ENCODE measurements at places on chromosomes 6 and 20.

DNA sequence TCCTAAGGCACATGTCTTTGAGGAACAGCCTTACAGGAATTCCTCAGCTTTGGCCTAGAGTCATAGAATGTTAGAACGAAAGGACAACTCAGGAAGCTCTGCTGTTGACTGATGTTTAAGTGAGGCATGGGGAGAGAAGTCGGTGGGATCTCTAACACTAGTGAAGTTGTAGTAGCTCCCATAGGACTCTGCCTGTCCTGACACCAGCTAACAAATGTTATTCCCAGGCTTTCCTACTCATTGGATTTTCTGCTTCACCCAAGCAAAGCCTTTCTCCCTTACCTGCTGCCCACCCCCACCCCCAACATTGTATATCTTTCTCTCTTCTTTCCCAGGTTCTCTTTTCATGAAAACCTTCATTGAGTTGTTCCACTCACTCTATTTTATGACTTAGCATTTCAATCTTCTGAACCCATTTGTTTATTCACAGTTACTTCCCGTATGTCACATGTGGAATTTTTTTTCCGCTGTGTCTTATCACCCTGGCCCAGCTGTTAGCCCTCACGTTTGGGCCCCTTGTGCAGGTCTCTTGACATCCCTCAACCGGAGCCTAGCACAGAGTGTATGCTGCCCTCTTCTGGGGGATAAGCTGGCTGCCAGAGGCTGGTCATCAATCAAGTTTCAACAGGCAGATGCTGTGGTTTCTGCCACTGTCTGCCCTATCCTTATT is 39.2 kb upstream of the RNF8 start:
- no peak for DNase-seq

DNA sequence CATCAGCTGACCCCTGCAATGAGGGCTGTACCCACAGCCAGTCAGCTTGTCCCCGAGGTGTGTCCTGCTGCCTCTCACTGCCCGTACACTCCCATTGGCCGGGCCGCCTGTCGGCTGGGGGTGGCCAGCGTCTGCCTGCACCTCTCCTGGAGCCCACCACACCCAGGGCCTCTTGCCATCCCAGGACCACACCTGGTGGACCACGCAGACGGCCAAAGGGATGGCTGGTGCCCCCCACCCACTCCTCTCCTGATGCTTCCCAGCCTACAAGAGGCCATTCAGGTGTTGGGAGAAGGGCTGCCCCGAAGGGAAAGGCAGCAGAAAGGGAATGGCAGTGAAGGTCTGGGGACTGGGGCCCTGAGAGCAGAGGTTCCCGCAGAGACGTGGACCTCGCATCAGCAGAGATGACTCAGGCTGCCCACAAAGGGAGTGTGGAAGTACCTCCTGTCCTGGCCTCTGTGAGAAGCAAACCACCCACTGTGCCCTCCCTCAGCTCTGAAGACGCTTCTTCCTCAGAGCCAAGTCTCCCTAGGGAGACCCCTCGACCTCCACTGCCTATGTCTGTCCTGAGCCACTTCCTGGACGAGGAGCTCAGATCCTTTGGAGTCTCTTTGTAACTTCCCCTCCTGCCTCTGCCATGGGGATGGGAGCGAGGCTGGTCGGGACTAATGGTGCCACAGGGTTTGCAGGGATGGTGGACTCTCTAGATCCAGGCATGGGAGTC is 60.9 kb downstream of the PYGB start:
- peak; percentile 79 for DNase-seq

DNA sequence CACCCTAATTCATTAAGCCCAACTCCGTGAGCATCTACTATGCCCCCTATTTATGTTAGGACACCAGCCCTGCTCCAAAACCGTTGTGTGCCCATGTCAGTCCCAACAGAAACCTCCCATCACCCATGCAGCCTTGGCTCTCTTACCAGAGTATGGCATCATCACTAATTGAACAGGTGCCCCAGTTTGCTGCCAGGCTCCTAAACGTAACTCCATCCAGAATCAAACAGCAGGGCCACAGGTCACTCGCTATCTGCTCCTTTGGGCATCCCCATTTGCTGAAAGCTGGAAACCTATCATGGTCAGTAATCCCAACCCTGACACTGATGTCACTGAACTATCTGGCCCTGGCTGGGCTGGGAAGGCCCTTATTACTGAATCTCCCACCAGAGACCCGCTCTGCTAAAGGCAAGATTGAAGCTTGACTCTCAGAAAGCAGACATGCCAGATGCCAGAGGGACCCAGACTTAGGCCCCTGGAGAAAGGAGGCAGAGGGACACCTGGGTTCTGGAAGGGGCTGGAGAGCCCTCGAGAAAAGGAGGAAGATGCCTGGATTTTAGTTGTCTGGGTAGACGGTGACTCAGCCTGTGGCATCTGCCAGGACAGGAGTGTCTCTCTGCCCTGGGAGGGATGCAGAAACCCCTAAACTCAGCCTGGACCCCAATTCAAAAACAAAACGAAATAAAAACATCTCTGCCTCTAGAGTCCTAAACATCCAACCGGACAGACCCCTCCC is 14.0 kb downstream of the MUCL3 start:
- DNase-seq: no peak

DNA sequence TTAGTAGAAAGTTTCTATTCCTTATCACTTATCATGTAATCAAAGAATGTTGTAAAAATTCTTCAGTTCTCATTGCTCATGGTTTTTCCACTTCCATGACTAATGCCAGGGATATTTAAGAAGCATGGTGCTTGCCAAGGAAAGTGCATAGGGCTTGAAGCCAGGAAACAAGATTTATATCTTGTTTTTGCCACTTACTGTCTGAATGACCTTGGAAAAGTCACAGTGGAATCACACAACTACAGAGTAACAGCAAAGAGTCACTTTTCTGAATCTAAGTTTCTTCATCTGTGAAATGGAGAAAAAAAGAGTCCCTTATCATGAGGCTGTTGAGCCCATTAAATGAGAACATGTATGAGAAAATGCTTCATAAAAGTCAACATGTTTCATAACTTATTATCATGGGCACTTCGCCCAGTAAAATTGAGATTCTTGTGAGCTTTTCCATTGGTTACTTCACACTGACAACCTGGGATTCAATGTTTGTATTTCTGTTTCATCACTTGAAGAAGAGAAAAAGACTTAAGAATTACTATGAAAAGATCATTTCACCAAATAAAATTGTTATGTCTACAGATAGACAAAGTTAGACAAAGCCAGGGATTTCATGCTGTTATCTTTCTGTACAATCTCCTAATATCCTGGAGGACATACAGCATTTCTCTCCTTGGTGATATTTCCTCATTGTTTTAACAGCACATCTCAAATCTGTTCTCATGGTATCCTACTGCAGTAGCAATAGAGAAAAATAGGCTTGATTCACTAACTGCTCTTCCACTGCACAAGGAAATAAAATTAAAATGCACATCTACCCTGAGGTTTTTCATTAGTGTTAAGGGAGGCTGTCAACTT is 7.6 kb upstream of the BMP5 start:
- DNase-seq: peak; percentile 68

- DNase-seq: peak; percentile 41
These were observed 30.8 kb upstream of the FKBP1A start for GRCh38 chr20:1423625-1424106.

GRCh38 chr6:131083687-131084086 is 20.6 kb upstream of the EPB41L2 start:
- DNase-seq: no peak

- DNase-seq: no peak
These were observed 1.2 kb upstream of the WRNIP1 start for GRCh38 chr6:2763876-2764540.

DNA sequence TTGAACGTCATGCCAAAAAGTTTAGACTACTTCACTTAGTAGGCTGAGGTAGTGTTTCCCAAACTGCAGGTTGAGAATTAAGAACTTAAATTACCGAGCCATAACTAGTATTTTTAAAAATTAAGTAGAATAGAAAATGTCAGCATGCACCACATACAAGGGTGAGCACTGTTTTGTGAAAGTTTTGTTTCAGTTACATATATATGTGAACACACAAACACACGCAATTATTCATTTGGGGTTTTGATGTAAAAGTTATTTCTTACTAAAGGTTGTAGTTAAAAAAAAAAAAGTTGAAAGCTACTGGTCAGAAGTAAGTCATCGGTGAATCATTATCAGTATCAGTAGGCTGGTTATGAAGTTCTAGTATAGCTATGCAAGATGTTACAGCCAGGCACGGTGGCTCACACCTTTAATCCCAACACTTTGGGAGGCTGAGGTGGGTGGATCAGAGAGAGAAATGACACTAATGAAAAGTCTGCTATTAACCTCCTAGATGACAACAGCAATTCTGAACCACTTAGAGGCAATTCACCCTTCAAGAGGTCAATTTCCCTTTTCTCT is 24.1 kb downstream of the FASTKD5 start:
- no peak for DNase-seq

- no peak for DNase-seq
These were observed 206.9 kb downstream of the LY86 start for GRCh38 chr6:6795393-6795792.

GRCh38 chr6:14415452-14415851 is 297.9 kb downstream of the CD83 start:
- DNase-seq: no peak

DNA sequence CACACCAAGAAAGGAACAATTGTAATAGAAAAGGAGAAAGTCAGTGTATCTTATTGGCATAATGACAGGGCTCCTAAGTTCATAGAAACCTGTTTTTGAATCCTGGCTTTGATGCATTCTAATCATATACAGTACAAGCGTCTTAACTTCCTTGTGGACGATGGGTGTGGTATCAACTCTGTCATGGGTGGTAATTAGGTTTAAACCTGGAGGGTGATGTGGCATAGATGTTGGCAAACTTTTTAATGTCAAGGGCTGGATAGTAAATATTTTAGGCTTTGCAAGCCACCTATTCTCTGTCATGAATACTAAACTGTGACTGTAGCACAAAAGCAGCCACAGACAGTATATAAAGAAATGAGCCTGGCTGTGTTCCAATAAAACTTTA is 138.7 kb upstream of the EDN1 start:
- no peak for DNase-seq

GRCh38 chr6:111727041-111727440 is 121.4 kb upstream of the TRAF3IP2 start:
- DNase-seq: no peak

- no peak for DNase-seq
These were observed 181.9 kb downstream of the GJA1 start for GRCh38 chr6:121617388-121617787.

- DNase-seq: peak; percentile 86
These were observed 81.9 kb downstream of the ZMYND8 start for GRCh38 chr20:47274401-47275108.

- DNase-seq: peak; percentile 36
These were observed 181.6 kb upstream of the RGS17 start for GRCh38 chr6:153312634-153313033.

DNA sequence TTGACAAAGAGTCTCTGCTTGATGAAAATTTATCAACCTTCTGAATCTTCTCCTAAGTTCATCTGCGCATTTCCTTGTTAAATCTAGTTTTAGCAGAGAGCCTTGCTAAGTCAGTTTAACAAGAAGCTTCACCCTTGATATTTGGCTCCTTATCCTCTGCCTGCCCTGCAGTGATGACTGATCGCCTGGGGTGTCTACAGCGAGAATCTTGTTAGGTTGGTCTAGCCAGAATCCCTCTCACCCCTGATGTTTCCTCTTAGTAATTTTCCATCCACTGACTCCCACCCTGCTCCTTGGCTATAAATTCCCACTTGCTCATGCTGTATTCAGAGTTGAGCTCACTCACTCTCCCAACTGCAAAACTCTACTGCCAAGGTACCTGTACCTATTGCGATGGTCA is 114.1 kb downstream of the TENT5A start:
- DNase-seq: no peak

DNA sequence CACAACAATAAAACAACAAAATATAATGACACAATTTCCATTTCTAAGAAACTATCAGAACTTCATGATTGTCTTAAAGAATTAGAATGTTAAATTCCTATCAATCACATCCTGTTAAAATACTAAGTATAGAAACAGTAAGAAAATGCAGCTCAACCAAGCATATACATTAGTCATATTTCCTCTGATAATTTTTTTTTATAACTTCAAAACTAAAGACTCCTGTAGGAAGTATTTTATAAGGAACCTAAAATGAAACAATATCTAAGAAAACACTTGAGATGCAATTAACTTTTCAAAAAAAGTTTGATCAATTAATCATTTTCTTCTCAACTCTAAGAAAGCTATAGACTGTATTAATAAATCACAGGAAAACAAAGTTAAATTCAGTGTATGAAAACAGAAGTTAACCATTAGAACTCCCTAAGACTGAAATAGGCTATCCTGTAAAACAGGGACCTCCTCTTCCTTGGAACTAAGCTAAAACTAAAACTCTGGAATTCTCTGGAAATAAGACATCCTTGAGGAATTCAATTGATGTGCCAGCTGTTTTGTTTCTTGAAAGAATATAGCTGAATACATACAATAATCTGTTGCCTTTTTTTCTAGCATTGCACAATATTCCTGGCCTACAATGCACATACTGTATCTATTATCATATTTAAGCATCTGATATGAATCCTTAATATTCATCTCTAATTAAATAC is 19.8 kb downstream of the FKBP5 start:
- DNase-seq: no peak

DNA sequence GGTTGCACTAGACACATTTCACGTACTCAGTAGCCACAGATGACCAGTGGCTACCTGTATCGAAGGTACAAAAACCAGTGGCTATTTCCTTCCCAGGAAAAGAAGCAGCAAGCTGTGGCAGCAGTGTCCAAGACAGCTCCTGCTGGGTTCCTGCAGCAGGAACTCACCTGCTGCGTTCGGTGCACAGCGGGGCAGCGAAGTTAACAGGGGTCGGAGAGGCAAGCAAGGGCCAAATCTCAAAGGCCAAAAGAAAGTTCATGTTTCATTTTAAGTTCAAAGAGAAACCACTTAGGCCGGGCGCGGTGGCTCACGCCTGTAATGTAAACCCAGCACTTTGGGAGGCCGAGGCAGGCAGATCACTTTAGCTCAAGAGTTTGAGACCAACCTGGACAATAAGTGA is 26.9 kb downstream of the ASIP start:
- DNase-seq: no peak

DNA sequence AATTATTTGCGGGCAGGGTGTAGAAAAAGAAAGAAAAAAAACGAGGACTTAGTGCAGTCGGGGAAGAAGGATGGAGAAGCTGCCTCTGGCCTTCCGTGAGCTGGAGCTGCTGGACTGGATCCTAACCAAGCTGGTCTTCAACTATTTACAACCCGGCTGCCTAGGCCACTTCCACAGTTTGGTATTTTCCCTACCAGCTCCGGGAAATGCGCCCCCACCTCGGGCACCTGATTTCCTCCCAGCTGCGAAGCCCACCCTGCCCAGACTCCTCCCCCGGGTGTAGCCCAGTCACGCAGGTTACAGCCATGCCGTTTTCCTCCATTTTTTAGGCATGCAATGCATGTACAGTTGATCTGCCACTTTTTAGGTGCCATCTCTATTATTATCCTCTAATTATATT is 21.2 kb downstream of the THEMIS start:
- no peak for DNase-seq

DNA sequence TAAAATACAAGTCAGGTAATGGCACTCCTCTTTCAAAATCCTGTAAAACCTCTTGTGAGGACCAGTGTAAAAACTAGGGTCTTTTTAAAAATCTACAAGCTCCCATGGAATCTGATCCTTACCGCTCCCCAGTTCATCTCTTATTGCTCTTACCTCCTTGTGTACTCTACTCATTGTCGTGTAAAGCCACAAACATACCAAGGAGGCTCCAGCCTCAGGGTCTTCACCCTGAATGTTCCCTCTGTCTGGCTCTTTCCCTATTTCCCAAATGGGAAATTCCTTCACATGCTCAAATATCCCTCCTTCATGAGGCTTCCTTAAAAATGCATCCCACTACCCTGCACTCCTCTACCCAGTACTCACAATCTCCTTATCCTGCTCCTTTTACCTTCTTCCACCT is 67.1 kb downstream of the TASP1 start:
- no peak for DNase-seq

GRCh38 chr20:47118641-47119040 is 224.0 kb downstream of the EYA2 start:
- no peak for DNase-seq

All from skeletal muscle cell (primary cell).